GM12878 (cell line): ENCODE measurements at places on chromosomes 4 and X. TPM values are rescaled to one million over a fixed set of nuclear protein-coding genes. Genes with fewer than 3 reads are reported as not detected.

DNA sequence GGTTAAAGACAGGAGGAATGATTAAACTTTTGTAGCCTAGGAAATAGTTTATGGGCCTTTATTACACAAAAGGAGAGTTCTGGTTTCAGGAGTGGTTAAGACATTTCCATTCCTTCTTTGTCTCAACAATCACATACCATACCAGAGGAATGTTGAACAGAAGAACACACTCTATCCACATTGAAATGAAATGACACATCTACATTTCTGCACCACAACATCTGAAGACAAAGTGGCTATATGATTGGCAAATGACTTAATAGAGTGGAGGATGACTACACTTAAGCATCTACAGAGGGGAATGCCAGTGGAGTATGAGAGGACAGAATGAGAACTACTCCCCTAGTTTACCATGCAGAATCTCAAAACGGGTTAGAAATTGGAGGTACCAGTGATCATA lies 8.0 kb downstream of the CYP2U1 start:
- no peak overlapping the region for H3K4me3 ChIP-seq
- no peaks in the 10 kb centered on the region for H3K27me3 ChIP-seq
- no peaks in the 10 kb centered on the region for H3K4me1 ChIP-seq
- no peak for DNase-seq
- no peak overlapping the region for H3K27ac ChIP-seq

GRCh38 chr4:143555676-143556075 lies 42.2 kb downstream of the SMARCA5 start:
- peaks cover 18% of the 10 kb centered on the region for H3K4me1 ChIP-seq
- no peak for DNase-seq
- H3K4me3 ChIP-seq = no peak overlapping the region
- H3K27ac ChIP-seq = no peak overlapping the region

DNA sequence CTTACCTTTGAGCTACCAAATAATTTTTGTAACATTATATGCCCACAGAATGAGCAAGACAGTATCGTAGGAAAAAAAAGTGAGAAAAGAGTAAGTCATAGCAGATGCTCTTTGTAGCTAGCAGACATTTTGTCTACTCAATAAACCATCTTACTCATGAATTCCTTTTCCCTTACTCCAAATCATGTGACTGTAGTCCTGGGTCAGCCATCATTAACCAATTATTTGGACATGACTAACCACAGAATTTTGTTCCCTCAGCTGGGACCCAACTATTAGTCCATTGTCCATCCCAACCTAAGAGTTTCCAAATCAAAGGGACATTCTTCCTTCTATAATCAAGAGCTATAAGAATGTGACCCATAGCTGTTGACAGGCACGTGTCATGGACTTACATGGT lies 11.4 kb downstream of the UBE2D3 start:
- H3K4me3 ChIP-seq = no peak overlapping the region; the same call in 1 of the 2 replicates
- H3K36me3 ChIP-seq = peaks cover 2% of the 10 kb centered on the region
- H3K4me1 ChIP-seq = peaks cover 5% of the 10 kb centered on the region
- H3K27ac ChIP-seq = no peak overlapping the region
- no peaks in the 10 kb centered on the region for H3K27me3 ChIP-seq
- no peak for DNase-seq

- DNase-seq = no peak
- no peaks in the 10 kb centered on the region for H3K27me3 ChIP-seq
- no peaks in the 10 kb centered on the region for H3K36me3 ChIP-seq
- H3K27ac ChIP-seq = no peak overlapping the region
- no peaks in the 10 kb centered on the region for H3K4me1 ChIP-seq
- no peak overlapping the region for H3K4me3 ChIP-seq
Measured at GRCh38 chrX:1883772-1884171, 268.9 kb downstream of the ASMT start.

DNA sequence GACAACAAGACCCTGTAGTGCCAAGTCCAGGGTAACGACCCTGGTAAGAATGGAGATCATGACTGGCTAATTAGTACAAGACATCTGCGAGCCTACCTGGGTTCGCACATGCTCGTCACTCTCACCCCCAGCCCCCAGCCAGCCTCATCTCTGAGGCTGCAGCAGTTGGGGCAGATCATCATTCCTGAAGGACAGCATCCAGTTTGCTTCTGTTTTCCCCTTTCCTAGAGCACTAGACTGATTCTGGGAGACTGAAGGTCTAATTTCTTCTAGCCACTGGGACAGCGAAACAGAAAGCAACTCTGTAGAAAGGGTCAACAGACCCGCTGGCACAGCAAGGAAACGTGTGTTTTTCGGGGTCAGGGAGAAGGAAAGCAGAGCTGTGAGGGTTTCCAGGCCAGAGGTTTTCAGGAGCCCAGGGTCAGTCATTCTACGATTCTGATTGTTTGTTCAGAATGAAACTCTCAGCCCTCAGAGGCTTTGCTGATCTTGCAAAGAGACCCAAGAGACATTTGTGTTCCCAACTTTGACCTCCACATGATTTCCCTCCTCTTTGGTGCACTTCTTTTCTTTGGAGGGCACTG lies 343.1 kb upstream of the NOCT start:
- H3K27ac ChIP-seq = no peak overlapping the region
- no peaks in the 10 kb centered on the region; the same call in 1 of the 2 replicates for H3K27me3 ChIP-seq
- H3K4me1 ChIP-seq = no peaks in the 10 kb centered on the region; the same call in 1 of the 2 replicates
- H3K36me3 ChIP-seq = no peaks in the 10 kb centered on the region
- peak; percentile 19 for DNase-seq

DNA sequence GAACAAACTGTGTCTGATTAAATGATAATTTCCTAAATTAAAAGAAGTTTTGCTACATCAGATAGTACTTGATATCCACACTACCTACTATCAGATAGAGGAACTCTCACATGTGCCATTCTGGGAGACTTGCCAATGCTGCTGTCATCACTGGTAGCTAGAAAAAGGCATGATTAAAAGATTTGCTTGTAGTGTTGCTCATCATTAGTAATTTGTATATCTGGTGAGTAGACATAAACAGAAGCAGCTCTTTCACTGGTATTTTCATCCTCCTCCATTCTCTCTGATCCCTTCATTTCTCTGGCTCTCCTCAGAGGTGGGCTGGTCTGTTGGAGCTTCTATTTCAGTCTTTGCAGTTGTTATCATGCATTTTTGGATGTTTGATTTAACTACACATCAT lies 56.0 kb downstream of the SPRY1 start:
- no peaks in the 10 kb centered on the region for H3K27me3 ChIP-seq
- H3K27ac ChIP-seq = no peak overlapping the region
- H3K4me1 ChIP-seq = peaks cover 11% of the 10 kb centered on the region
- H3K36me3 ChIP-seq = no peaks in the 10 kb centered on the region
- DNase-seq = no peak

- no peak overlapping the region for H3K4me3 ChIP-seq
- H3K27ac ChIP-seq = no peak overlapping the region
- DNase-seq = no peak
- H3K4me1 ChIP-seq = no peaks in the 10 kb centered on the region
- H3K36me3 ChIP-seq = no peaks in the 10 kb centered on the region
- no peaks in the 10 kb centered on the region for H3K27me3 ChIP-seq
Measured at GRCh38 chr4:168592676-168593075, 95.8 kb downstream of the PALLD start.

DNA sequence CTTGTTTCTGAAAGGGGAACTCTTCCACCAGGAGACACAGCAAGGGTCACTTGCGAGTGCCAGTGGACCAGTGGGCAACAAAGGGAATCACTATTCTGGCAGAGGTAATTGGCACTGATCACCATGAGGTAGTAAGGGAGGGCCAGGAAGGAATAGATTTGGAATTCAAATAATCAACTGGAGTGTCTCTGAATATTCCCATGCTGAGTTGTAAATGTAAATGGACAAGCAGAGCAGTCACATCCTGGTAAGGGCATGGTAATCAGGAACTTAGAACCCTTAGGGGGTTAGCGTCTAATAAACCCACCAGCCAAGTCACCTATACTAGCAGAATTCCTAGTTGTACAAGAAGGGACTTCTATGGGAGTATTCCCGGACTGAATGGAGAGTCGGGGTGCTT lies 178.5 kb upstream of the UGT8 start:
- no peak for DNase-seq
- no peaks in the 10 kb centered on the region for H3K36me3 ChIP-seq
- no peaks in the 10 kb centered on the region for H3K27me3 ChIP-seq
- H3K4me3 ChIP-seq = no peak overlapping the region
- no peak overlapping the region for H3K27ac ChIP-seq

DNA sequence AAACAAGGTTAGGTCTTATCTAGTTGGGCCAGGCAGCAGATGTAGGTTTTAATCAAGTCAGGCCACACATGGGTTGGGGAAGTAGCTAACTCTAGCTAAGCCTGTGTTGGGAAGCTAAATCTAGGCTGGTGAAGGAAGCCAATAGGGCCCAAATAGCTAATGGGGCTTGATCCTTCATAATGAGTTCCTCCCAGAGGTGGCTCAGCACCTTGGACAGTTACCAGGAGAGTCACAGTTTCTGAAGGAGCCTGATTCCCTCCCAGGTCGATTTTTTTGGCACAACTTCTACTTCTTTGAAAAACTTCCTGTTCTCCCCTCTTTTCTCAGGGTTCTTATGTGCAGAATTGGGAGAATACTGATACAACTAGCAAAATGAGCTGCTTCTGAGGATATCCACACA lies 242.5 kb upstream of the PRPS2 start:
- DNase-seq = no peak
- H3K4me3 ChIP-seq = no peak overlapping the region
- H3K4me1 ChIP-seq = no peaks in the 10 kb centered on the region
- no peaks in the 10 kb centered on the region for H3K27me3 ChIP-seq
- H3K36me3 ChIP-seq = no peaks in the 10 kb centered on the region

GRCh38 chr4:16721613-16722291 lies 176.7 kb downstream of the LDB2 start:
- H3K36me3 ChIP-seq = no peaks in the 10 kb centered on the region
- no peaks in the 10 kb centered on the region for H3K4me1 ChIP-seq
- no peak for DNase-seq
- no peak overlapping the region for H3K27ac ChIP-seq
- H3K27me3 ChIP-seq = no peaks in the 10 kb centered on the region

GRCh38 chr4:180567080-180567479 lies 1676.1 kb upstream of the TENM3 start:
- H3K27me3 ChIP-seq = no peaks in the 10 kb centered on the region
- no peaks in the 10 kb centered on the region for H3K4me1 ChIP-seq
- no peak overlapping the region for H3K4me3 ChIP-seq
- no peak overlapping the region for H3K27ac ChIP-seq

DNA sequence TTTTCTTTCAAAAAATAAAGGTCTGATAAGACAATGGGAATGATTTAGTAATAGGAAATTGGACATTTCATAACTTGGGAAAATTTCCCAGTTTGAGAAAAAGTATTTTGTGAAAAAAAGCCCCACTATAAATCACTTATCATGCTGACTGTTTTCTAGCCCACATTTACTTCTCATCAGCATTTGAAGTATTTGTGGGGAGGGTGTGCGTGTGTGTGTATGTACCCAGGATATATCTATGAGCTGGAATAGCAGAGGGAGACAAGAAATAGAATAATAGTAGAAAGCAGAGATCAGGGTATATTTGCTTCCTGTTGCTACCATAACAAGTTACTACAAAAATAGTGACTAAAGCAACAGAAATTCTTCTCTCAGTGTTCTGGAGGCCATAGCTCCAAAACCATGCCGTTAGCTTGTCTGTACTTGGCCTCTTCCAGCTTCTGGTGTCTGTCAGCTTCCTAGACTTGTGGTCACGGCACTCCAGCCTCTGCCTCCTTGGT lies 139.8 kb downstream of the PTTG2 start:
- no peaks in the 10 kb centered on the region for H3K27me3 ChIP-seq
- no peak overlapping the region for H3K27ac ChIP-seq
- H3K36me3 ChIP-seq = peaks cover 15% of the 10 kb centered on the region
- no peak overlapping the region for H3K4me3 ChIP-seq
- DNase-seq = no peak

- H3K27me3 ChIP-seq = no peaks in the 10 kb centered on the region
- H3K4me1 ChIP-seq = no peaks in the 10 kb centered on the region
- H3K36me3 ChIP-seq = no peaks in the 10 kb centered on the region
- H3K4me3 ChIP-seq = no peak overlapping the region
Measured at GRCh38 chr4:21380861-21381260, 567.7 kb downstream of the KCNIP4 start.

DNA sequence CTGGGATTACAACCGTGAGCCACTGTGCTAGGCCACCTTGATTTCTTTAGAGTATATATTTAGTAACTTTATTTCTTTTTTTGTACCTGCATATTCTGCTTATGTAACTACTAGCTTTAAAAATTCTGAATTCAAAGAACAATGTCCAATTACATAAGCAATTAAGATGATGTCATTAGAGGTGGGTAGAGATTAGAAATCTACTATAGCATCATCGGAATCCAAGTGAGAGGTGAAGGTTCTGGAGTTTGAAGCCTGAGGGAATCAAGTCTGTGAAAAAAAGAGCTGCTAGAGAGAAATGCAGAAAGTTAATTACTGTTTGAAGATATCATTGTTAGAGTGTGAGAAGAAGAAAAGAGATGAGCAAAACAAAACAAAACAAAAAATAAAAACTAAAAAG lies 79.0 kb upstream of the ENPEP start:
- H3K4me3 ChIP-seq = no peak overlapping the region
- no peaks in the 10 kb centered on the region for H3K27me3 ChIP-seq
- no peaks in the 10 kb centered on the region for H3K36me3 ChIP-seq
- no peak for DNase-seq

The ELK1 gene
- 48.6 and 52.3 TPM in 2 replicates for polyA plus RNA-seq

The DIPK2B gene
- not detected in 2 replicates for polyA plus RNA-seq

The PNMA3 gene
- not detected in 2 replicates for polyA plus RNA-seq

The CFAP97 gene
- 48.5 and 48.6 TPM in 2 replicates for polyA plus RNA-seq

The BEX2 gene
- polyA plus RNA-seq = 0.95 and 1.0 TPM in 2 replicates

The TEC gene
- polyA plus RNA-seq = 14.6 and 15.3 TPM in 2 replicates

The CHRDL1 gene
- polyA plus RNA-seq = 0.11 and 0.23 TPM in 2 replicates

The MBNL3 gene
- 7.4 and 9.7 TPM in 2 replicates for polyA plus RNA-seq

The RAB33A gene
- polyA plus RNA-seq = 36.2 and 37.3 TPM in 2 replicates
